NCI-H2029 treated with DMSO at 0.1 percent for 48 hours (cell line): ENCODE measurements at places on chromosomes 2 and 18.
A peak's percentile ranks its signal among the peaks of the same experiment; 100 is the strongest.

DNA sequence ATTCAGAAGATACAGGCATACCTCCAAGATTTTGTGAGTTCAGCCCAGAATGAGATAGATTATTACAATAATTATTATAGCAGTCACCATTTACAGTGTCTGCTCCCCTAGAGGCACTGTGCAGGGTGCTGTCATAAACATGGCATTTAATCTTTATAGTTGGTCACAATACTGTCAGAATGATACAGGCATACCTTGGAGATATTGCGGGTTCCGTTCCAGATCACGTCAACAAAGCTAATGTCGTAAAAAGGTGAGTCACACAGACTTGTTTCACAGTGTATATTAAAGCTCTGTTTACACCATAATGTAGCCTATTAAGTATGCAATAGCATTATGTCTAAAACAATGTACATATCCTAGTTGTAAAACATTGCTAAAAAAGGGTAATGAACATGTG, 45.6 kb downstream of the ZRANB3 start:
- no peak for DNase-seq

DNA sequence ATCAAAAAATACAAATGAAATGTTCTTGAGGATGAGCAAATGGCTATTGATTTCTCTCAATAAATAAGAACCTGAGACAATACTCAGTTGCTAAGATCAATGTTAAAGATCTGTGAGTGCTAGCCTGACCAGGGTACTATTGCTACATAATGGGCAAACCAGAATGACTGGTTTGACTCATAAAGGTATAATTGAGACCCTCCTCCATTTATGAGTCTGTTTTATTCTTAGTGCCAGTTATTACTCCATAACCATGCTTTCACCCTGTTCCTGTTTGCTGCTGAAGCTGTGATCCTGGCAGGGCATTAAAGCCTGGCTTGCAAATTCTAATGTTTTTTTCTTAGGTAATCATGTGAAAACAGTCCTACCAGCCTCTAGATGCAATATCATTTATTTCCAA, 56.6 kb upstream of the PPM1B start:
- DNase-seq, result no peak

- no peak for DNase-seq
Observed at GRCh38 chr18:63063171-63063570, 256.4 kb downstream of the BCL2 start.

GRCh38 chr2:231348704-231349373, 46.7 kb upstream of the B3GNT7 start:
- no peak for DNase-seq

GRCh38 chr2:14626873-14627272, 5.6 kb upstream of the LRATD1 start:
- peak; percentile 48 for DNase-seq

- DNase-seq, result no peak
Observed at GRCh38 chr18:56200381-56200911, 437.9 kb downstream of the TXNL1 start.

- DNase-seq, result no peak
Observed at GRCh38 chr2:69122271-69122670, 109.3 kb downstream of the ANTXR1 start.

DNA sequence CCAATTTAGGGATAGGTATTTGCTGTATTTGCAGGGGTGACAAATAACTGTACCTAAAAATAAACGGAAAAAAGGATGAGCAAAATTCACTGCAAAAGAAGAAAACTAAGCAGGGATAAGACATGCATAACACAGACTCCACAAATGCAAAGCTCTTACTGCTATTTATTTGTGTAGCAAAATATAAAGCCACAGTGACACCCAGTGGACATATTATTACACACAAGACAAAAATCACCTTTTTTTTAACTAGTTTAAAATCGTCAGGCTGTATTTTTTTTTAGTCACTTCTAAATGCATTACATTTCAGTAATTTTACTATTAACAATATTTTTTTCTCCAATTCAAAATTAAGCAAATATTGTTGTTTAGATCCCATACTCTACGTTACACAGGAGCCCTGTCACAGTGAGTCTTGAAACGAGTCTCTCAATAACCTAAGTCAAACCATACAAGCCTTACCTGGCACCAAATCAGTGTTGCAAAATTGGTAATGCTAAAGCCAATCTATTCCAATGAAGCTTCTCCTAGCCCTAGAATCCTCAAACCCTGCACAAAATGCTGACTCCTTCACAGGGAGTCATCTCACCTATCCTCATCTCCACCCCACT, 23.7 kb downstream of the METTL4 start:
- DNase-seq, result no peak

DNA sequence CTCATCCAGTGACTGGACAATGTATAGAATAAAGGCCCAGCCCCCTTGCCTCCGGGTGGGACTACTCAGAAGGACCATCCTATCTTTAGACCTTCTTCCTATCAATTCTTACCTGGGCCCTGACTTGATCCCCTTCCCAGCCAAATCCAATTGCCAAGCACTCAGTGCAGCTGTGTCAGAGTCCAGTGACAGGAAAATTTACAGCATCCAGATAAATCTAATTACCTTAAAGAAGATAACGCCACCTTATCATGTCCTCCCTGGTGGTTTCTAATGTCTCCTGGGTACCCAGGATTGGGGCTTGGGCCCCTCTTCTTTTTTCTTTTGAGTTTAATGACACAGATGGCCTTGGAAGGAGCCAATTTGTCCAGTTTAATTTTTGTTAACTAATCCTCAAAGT, 19.3 kb downstream of the LHCGR start:
- no peak for DNase-seq

GRCh38 chr2:29879456-29879855, 41.9 kb downstream of the ALK start:
- DNase-seq, result no peak

- DNase-seq, result no peak
Observed at GRCh38 chr2:215684448-215685237, 248.8 kb upstream of the FN1 start.

DNA sequence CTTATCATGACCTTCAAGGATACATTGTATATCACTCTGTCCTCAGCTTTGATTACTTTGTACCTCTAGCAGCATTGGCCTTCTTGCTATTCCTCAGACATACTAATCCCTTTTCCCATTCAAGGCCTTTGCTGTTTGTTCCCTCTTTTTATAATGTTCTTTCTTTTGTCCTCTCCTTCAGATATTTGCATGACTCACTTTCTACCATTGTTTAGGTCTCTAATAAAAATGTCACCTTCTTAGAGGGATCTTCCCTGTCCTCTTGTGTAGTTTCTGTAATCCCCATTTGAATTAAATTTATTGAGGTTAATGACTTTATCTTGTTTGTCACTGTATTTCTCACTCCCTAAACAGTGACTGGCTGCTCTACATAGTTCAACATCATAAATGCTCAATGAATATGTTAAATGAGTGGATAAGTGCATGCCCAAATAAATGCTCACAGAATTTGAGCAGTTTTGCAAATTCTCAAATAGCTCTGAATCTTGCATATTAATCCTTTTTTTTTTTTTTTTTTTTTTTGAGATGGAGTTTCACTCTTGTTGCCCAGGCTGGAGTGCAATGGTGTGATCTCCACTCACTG, 135.9 kb downstream of the AGPS start:
- DNase-seq, result no peak

DNA sequence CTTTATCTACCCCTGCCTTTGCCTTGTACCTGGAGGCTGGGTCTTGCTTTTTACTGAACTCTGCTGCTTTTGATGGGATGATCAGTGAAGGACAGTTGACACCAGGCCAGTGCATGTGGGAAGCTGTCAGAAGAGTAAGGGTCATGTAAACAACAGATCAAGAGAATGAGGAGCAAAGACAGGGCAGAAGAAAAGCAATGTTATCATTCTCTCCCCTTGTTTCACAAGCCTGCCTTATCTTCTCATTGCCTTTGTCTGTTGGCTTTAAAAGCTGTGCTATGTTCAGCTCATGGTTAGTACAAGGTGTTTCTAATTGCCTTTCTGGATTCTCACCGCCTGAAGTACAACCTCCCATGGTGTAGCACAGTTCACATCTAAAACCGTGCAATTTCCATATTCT, 27.6 kb downstream of the LYPD1 start:
- DNase-seq, result no peak
